ENCODE measurements at places on chromosomes 1 and 21.

- H3K4me1 ChIP-seq, result no peaks in the 10 kb centered on the region
- H3K27me3 ChIP-seq, result no peaks in the 10 kb centered on the region
- no peak overlapping the region for H3K4me3 ChIP-seq
- no peak for DNase-seq
Measured at GRCh38 chr1:102699524-102699923, 408.8 kb downstream of the COL11A1 start.

GRCh38 chr1:236201786-236202185 is 59.4 kb downstream of the GPR137B start:
- no peaks in the 10 kb centered on the region for H3K36me3 ChIP-seq
- no peak overlapping the region for H3K27ac ChIP-seq
- H3K4me3 ChIP-seq, result no peak overlapping the region
- no peaks in the 10 kb centered on the region for H3K27me3 ChIP-seq
- H3K4me1 ChIP-seq, result peaks cover 4% of the 10 kb centered on the region
- DNase-seq, result no peak

DNA sequence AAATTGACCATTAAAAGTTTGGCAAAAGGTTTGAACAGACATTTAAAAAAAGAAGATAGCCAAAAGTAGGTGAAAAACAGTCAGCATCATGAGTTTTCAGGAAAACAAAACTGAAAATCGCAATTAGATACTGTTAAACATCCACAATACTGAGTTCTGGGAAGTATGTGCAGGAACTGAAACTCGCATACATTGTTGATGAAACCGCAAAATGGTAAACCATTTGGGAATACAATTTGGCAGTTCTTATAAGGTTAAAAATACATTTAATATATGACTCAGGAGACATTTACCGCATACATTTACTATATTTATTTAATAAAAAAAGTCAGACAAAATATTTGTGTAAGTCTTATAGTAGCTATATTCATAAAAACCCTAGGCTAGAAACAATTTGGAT is 393.2 kb downstream of the COL11A1 start:
- no peaks in the 10 kb centered on the region for H3K4me1 ChIP-seq
- H3K4me3 ChIP-seq, result no peak overlapping the region
- H3K27me3 ChIP-seq, result no peaks in the 10 kb centered on the region
- no peaks in the 10 kb centered on the region for H3K36me3 ChIP-seq

DNA sequence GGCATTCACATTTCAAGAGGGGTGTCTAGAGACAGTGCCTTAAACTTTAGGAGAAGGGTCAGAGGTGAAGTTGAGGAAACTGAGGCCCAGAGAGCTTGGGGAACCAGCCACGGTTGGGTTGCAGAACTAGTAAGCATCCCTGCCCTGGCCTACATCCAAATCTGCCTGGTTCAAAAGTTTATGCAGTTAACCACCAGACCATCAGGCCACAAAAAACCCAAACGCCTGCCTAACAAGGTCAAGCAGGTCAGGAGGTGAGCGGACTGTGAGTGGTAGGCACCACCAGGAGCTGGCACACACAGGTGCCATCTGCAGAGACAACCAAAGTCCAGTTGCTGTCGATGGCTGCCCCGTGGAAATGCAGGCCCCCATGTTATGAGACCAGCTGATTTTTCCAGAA is 51.2 kb downstream of the FBXO2 start:
- H3K4me1 ChIP-seq, result no peaks in the 10 kb centered on the region
- H3K27ac ChIP-seq, result no peak overlapping the region
- no peaks in the 10 kb centered on the region for H3K36me3 ChIP-seq
- H3K27me3 ChIP-seq, result peaks cover 29% of the 10 kb centered on the region

DNA sequence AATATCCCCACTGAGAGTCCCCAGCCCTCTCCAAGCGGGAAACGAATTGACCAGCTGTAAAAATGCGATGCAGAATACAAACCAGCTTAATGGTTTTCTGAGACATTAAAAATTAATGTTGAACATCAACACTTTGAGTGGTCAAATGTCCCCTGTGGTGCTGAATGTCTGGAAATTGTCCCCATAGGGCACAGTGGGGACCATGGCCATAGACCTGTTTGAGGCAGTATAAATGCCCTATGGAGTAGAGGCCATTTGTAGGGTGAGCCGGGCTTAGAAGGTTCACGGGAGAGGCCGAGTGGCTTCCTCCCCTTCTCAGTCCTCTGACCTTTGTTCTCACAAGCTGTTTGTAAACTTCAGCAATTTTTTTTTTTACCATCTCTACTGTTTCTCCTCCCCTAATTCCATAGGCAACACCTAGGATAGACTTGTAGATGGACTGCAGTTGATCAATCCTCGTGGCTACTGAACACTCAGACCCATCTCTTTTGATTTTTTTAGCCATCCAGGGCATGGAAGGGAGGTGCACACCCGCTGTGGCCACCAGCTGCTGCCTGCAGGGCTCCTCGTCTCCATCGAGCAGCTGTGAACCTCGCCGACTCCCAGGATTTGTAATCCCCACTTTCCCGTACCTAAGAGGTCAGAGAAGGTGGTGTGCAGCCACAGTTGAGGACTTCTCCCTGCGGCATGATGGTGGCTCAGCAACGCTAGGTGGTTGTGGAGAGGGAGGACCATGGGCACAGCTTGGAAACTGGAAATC is 41.0 kb downstream of the KAZN start:
- H3K27ac ChIP-seq, result no peak overlapping the region
- DNase-seq, result no peak
- H3K4me3 ChIP-seq, result no peak overlapping the region
- no peaks in the 10 kb centered on the region for H3K4me1 ChIP-seq
- H3K27me3 ChIP-seq, result peaks cover 57% of the 10 kb centered on the region

DNA sequence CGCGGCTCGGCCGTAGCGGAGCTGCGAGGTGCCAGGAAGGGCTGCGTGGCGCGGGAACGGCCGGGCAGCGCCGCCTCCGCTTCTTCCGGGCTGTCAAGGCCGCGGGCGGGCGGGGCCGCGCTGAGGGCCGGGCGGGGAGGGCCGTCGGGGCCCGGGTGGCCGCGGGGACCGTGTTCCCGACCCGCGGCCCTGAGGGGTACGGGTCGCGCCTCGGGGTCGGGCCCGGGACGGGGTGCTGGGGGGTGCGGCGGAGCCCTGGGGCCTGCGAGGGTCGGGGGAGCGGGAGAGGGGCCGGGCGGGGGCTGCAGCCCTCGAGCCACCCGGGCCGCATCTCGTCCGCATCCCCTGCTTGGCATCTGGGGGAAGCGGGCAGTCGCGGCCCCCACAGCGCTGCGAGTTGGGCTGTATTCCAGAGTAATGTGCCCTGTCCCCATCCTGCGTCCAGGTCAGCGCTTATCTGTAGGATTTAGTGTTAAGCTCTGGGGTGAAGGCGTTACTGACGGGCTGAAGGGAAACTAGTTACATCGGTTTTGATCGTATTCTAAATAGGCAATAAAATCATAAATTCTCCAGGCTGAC is 379 bp downstream of the RER1 start:
- peak overlapping the region; percentile 79 for H3K27ac ChIP-seq
- peak overlapping the region; percentile 100 for H3K4me3 ChIP-seq
- DNase-seq, result peak; percentile 82
- peaks cover 51% of the 10 kb centered on the region for H3K36me3 ChIP-seq
- H3K27me3 ChIP-seq, result no peaks in the 10 kb centered on the region

DNA sequence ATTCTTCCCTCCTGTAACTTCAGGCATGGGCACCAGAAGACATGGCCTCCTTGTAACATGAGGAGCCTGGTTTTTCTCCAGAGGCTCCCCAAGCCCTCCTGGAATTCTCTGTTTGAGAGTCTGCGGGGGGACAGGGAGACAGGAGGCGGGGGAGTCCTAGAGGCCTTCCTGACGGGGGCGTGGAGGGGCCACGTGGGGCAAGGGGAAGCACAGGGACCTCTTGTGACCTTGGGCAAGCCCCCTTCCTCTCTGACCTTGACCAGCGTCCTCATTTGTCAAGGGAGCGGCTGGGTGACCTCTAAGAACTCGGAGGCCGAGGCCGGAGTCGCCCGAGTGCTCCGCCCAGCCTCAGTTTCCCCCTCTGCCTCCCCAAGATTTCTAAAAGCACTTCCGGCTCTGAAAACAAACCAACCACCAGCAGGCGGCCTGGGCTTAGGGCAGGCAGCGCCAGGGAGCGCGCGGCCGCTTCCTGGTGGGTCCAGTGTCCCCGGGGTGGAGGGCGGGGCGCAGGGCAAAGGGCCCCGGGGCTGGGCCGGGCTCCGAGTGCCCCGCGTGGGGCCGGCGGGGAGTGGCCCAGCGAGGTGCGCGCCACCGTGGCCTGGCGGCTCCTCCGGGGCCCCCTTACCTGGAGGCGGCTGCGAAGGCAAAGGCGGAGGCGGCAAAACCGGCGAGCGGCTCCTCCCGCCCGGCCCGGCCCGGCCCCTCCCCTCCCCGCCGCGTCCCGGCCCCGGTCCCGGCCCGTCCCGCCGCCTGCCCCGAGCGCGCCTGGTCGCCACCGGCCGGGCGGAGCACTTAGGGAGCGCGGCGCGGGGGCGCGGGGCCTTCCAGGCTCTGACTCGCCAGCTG is at the start of gene TMCO4:
Gene TMCO4, minus strand, starts transcription at position 687 of the 846 bp plus-strand sequence. CDS start 19,158 bp downstream, outside the sequence.
- H3K4me3 ChIP-seq, result peak within 1 kb of the TSS; percentile 40
- DNase-seq, result peak; percentile 85
- peaks cover 6% of the 10 kb centered on the region for H3K4me1 ChIP-seq
- no peaks in the 10 kb centered on the region for H3K36me3 ChIP-seq

DNA sequence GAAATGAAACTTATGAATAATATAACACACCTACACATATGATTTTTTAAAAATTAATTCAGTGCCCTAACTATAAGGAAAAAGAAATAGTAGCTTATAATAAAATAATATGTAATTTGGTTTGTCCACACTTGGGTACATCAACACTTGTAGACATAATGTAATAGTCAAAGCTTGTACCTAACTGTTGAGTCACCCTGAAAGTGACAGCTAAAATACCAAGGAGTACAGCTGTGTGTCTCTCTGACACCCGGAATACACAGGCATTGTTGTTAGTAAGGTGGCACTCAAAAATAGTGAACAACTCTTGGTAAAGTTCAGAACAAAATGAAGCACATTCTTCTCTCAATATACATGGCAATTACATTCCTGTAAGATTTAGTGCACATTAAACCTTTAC is 243.4 kb downstream of the TRABD2B start:
- no peak overlapping the region for H3K27ac ChIP-seq
- H3K4me1 ChIP-seq, result peaks cover 3% of the 10 kb centered on the region
- H3K36me3 ChIP-seq, result no peaks in the 10 kb centered on the region
- DNase-seq, result no peak
- no peak overlapping the region for H3K4me3 ChIP-seq
